ENCODE measurements at places on chromosomes 12 and 14.

- no peak for DNase-seq
Measured at GRCh38 chr12:91093341-91093740, 18.0 kb downstream of the LUM start.

DNA sequence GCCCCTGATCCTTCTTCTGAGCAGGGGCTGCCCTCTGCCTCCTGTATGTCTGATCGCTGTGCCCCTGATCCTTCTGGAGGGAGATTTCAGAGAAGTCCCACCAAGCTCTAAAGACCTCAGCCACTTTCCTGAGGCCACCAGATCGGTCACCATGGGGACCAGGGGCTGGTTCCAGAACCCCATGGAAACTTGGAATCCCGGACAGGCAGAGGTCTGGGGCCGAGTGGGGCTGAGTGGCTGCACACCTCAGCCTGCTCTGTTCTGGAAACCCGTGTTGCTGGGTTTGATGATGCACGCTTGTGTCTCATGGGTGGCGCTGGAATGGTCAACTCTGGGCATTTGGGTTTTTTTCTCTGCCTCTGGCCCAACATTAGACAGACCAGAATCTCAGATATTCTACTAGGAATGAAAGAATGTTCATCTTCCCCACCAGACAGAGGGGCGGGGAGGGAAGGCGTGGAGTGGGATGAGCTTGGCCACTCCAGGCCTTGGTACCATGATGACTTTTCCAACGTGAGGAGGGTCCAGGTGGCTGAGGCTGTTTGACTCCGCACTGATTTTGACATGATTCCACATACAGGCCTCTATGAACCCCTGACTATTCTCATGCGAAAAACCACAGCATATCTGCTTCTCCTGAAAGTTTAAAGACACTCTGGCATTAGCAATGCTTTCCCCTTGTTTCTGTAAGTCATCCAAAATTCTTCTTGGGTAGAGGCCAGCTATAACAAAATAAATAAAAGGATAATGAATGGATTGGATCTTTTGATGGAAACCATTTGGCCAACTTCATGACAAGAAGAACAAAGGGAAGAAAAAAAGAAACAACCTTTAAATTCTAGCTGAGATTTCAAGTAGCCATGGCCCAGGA, 114.5 kb downstream of the ADGRD1 start:
- DNase-seq: no peak

GRCh38 chr12:40225337-40225983, 663 bp downstream of the LRRK2 start:
- DNase-seq: no peak

- DNase-seq: no peak
Measured at GRCh38 chr12:1826867-1827705, 6.7 kb downstream of the LRTM2 start.

All from stimulated activated CD8-positive, alpha-beta memory T cell treated with anti-CD3 and anti-CD28 coated beads, Interleukin-12 subunit alpha, Interleukin-12 subunit beta, amount 100 ng/mL, for 4 hours (primary cell).